T-helper 2 cell treated with Interferon-gamma antibody and Interleukin-4, amounts not matched to agents 100 ng/mL and 5 ng/mL, for 36 hours (primary cell): ENCODE measurements at places on chromosomes 1 and 21. TPM values are rescaled to one million over a fixed set of nuclear protein-coding genes. Genes with fewer than 3 reads are reported as not detected.

The CFHR1 gene
- total RNA-seq = not detected in 2 replicates

The WDR77 gene
- total RNA-seq = 44.4 and 44.7 TPM in 2 replicates

The TFF1 gene
- total RNA-seq = not detected in 2 replicates

The EPHX1 gene
- total RNA-seq = 1.5 and 2.2 TPM in 2 replicates

The ACTL8 gene
- not detected in 2 replicates for total RNA-seq

The ZFP69B gene
- 2.8 and 3.5 TPM in 2 replicates for total RNA-seq

The MANEAL gene
- total RNA-seq = 1.9 TPM in 2 replicates

The TMOD4 gene
- 1.7 and 2.8 TPM in 2 replicates for total RNA-seq

The FAM72D gene
- total RNA-seq = 7.7 and 8.5 TPM in 2 replicates

The ZNF648 gene
- not detected in 2 replicates for total RNA-seq

The RAB4A gene
- 28.2 and 35.9 TPM in 2 replicates for total RNA-seq

The LCE6A gene
- not detected in 2 replicates for total RNA-seq

The IGSF5 gene
- total RNA-seq = not detected in 2 replicates

The NT5C1A gene
- total RNA-seq = not detected in 2 replicates

The SLC30A1 gene
- total RNA-seq = 11.5 and 12.7 TPM in 2 replicates

The PLA2G2D gene
- not detected in 2 replicates for total RNA-seq

The RBM11 gene
- total RNA-seq = 0.11 TPM in 1 of 2 replicates, not detected in the other

The INAVA gene
- total RNA-seq = not detected in 2 replicates

The IGSF3 gene
- total RNA-seq = 0.68 and 0.82 TPM in 2 replicates

The UBE2U gene
- total RNA-seq = not detected in 2 replicates

The C1orf87 gene
- total RNA-seq = not detected in 2 replicates

The HAO2 gene
- total RNA-seq = not detected in 2 replicates

The PSRC1 gene
- 19.5 and 21.5 TPM in 2 replicates for total RNA-seq

The LEFTY1 gene
- total RNA-seq = not detected in 2 replicates

The LRRC3 gene
- 3.3 and 3.9 TPM in 2 replicates for total RNA-seq

The KIF17 gene
- total RNA-seq = not detected in 2 replicates

The IVL gene
- not detected in 2 replicates for total RNA-seq

The DUSP12 gene
- 27.1 and 27.6 TPM in 2 replicates for total RNA-seq

The TMEM240 gene
- total RNA-seq = 1.0 and 1.1 TPM in 2 replicates

The PLCH2 gene
- 7.3 and 8.0 TPM in 2 replicates for total RNA-seq

The PHC2 gene
- total RNA-seq = 41.3 and 46.6 TPM in 2 replicates

The CELA2B gene
- not detected in 2 replicates for total RNA-seq

The CRYAA gene
- not detected in 2 replicates for total RNA-seq

The RGL1 gene
- 2.7 and 3.1 TPM in 2 replicates for total RNA-seq

The SYTL1 gene
- 83.6 and 90.1 TPM in 2 replicates for total RNA-seq

The AMY1C gene
- not detected in 2 replicates for total RNA-seq

The KRTAP12-2 gene
- total RNA-seq = not detected in 2 replicates

The CNKSR1 gene
- 5.9 and 7.2 TPM in 2 replicates for total RNA-seq

The RHCE gene
- total RNA-seq = 0.41 TPM in 1 of 2 replicates, not detected in the other

The NVL gene
- total RNA-seq = 44.7 and 45.7 TPM in 2 replicates

The SMCP gene
- total RNA-seq = not detected in 2 replicates

The KLHDC8A gene
- total RNA-seq = not detected in 2 replicates

The GNL2 gene
- 68.9 TPM in 2 replicates for total RNA-seq

The PRKAA2 gene
- not detected in 2 replicates for total RNA-seq

The GPR37L1 gene
- not detected in 2 replicates for total RNA-seq

The PWP2 gene
- 4.7 and 5.1 TPM in 2 replicates for total RNA-seq

The TTC39A gene
- not detected in 2 replicates for total RNA-seq

The SLC30A10 gene
- not detected in 2 replicates for total RNA-seq

The PLEKHO1 gene
- 70.0 and 71.3 TPM in 2 replicates for total RNA-seq

The ACKR1 gene
- not detected in 2 replicates for total RNA-seq

The CFHR5 gene
- not detected in 2 replicates for total RNA-seq

The COL9A2 gene
- 8.9 and 9.9 TPM in 2 replicates for total RNA-seq

The BSND gene
- not detected in 2 replicates for total RNA-seq

The UQCRHL gene
- total RNA-seq = 1.4 and 1.9 TPM in 2 replicates

The NUDT4B gene
- total RNA-seq = 0.36 and 1.4 TPM in 2 replicates

The EPS8L3 gene
- not detected in 2 replicates for total RNA-seq
